ENCODE measurements at places on chromosomes 3 and 15.

DNA sequence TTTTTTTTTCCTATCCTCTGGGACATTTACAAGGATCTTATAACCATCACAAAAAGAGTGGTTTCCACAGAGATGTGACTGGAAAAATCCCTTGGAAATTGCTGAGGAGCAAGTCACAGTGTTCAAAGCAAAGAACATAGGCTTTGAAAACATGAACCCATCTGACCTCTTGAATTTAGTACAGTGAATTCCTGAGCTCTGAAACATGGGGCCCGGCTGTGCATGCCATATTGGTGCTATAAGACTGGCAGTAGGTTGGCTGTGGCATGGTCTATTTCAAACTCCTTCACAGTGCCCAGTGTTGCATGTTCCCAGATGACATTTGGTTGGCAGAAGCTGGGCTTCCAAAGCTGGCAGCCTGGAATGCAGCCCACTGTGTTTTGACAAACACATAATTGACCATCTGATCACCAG, 202.2 kb downstream of the TIGIT start:
- DNase-seq: no peak

- DNase-seq: no peak
These were observed 3.1 kb downstream of the PAQR9 start for GRCh38 chr3:142960322-142960850.

- no peak for DNase-seq
These were observed 17.0 kb downstream of the SLC35G2 start for GRCh38 chr3:136835813-136836510.

DNA sequence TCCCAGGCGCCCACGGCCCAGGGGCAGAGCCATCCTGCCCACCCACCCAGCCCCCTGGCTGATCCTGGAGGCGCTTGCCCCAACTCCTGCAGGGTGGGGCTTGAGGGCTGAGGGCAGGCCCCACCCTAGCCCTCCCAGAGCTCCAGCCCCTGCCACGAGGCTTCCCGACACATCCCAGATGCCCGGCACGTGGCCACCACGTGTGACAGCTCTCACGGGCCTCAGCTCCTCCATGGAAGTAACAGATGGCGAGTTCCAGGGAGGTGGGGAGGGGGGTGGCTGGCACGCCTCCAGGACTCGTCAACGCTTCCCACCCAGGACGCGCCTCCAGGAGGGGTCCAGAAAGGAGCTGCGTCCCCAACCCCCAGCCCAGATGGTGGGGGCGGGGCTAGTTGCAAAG, 29.1 kb downstream of the PLXND1 start:
- DNase-seq: no peak

DNA sequence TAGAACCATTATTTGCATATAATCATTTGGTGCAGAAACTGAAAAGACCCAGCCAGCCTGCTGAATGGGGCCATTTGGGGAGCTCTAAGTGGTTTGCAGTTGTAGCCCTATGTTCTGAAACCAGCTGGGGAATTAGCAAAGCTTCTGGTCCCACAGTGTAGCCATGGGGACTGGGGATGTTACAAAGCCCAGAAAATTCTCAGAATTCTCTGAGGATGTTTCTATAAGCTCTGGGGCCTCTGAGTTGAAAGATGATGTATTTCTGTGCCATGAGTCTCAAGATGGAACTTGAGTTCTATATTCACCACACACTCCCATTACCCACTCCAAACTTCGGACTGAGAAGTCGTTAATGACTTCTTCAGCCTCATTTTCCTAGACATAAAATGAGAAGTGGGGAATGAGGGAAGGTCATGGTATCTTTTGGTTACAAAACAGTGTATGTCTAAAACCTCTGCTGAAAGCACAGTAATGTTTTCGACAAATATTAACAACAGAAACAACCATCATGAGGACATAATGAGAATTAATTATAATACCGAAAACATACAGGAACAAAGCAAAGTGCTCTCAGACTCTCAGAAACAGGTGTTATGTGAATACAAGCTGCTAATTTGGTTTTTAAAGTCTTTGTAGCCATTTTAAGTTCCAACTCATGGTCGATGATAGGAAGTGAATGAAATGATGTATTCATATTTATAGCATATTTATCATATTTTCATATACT, 89.4 kb downstream of the RFTN1 start:
- DNase-seq: no peak

GRCh38 chr15:28281876-28282275, 40.1 kb downstream of the HERC2 start:
- no peak for DNase-seq

- DNase-seq: no peak
These were observed 5.2 kb downstream of the EXOSC7 start for GRCh38 chr3:44981220-44981619.

DNA sequence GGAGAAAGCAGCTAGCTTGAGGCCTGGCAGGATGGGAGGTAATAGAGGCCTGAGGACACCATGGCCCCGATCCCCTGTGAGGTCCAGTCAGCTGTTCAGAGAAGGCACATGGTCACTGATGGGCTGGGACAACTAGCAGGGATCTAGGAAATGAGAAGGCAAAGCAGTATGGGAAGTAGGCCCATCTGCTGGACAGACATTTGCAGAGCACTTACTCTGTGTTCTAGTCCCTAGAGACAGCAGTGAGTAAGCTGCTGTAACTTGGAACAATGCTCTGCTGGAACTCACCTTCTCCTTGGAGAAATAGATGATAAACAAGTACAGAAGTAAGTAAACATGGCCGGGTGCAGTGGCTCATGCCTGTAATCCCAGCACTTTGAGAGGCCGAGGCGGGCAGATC, 7.1 kb downstream of the ECE2 start:
- no peak for DNase-seq

DNA sequence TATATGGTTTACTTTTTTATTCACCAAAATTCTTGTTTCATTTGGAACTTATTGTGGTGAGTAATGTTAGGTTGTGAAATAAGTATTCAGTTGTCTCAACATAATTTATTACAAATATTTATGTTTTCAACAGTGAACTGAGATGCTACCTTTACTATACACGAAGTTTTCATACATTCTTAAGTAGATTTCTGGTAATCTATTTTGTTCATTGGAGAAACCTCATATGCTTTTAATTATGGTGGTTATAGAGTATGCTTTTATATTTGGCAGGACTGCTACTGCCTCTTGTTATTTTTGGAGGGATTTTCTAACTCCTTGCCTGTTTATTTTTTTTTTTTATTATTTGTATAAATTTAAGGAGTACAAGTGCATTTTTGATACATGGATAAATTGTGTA, 253.1 kb downstream of the NLGN1 start:
- DNase-seq: no peak

- DNase-seq: peak; percentile 65
These were observed at the start of gene GOLIM4 for GRCh38 chr3:168095611-168096209. TSS of gene GOLIM4 (minus strand) at chr3:168095924. CDS start at chr3:168095285, 639 bp downstream.

DNA sequence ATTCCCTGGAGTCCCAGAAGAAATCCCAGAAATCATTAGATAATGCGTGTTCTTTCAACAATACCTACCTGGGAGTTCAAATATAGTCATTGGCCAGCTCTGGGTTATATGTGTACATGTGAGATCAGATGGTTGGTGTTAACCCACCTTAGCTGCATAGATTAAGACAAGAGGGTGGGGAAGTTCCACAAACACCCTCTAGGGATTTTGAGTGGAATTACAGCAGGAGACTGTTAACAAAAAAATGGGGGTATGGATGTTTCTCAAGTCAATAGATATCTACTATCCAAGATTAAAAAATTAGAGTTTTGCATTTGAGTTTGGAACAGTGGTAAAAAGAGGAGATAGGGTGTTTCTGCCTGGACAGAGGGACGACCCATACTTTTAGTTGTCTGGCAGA, 282.5 kb upstream of the CNTN3 start:
- DNase-seq: no peak

DNA sequence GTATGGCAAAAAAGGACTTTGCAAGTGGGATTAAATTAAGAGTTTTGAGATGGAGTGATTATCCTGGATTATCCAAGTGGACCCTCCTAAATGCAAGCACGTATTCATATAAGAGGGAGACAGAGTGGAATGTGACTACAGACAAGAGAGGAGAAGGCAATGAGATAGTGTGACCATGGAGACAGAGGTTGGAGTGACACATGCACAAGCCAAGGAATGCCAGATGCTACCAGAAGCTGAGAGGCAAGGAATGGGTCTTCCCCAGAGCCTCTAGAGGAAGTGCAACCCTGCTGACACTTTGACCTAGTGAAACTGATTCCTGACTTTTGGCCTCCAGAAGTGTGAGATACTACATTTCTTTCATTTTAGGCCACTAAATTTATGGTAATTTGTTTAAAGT, 117.2 kb downstream of the UACA start:
- DNase-seq: no peak

DNA sequence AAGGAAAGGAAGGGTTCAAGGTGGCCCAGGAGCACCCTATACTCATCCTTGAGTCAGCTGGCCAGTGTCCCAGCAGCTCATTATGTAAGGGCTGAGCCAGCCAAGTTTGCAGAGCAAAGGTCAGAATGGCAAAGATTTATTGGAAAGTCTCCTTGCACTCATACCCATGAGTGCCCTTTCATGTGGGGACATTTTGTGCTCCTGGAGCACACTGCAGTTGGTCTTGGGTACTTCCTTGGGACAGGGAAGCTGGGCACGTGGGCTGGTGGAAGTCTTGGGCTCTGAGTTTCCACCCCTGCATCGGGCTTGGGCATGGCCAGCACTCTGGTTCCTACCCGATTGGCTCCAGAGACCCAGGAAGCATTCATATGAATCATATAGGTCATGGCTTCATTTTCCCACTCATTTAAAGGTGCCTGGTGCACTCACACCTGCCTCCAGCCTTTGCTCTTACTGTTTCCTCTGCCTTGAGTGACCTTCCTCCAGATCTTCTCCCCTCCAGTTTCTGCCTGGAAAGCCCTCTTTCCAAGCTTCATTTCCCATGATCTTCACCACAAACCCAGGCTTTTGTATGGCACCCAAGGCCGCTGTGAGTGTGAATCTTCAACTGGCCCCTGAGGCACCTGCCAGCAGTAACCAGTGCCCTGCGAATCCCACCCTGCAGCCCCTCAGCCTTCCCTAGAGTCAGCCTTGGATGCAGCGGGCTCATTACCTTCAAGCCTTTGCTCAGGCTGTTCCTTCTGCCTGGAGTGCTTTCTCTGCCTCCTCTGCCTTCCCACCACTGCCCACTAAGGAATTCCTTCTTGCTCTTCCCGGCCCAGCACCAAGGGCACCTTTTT, 10.5 kb upstream of the PRKCD start:
- DNase-seq: no peak

GRCh38 chr3:132006605-132007204, 28.1 kb downstream of the CPNE4 start:
- no peak for DNase-seq

DNA sequence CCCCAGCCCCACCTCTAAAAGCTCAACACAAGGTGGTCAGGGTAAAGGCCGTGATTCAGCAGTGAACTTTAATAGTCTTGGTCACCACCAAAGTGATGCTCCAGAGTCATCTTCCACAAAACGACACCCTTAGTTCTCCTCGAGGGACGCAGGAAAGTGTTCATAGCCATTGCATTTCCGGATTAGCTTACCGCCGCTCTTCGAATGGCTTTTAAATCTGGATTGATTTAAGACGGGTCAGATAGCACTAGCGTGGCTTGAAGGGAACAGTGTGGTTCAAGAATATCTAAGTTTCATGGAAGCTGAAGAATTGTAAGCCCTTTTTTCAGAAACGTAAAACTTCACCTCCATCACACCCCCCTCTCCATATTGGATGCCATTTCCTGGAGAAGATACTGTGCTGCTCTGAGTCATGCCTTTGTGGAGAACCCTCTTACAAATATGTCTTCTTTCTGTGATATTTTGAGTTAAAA, 829 bp downstream of the RNF7 start:
- DNase-seq: no peak

GRCh38 chr3:62874711-62875557, at the start of gene CADPS:
TSS of gene CADPS (minus strand) at chr3:62875416. CDS start at chr3:62875029, 387 bp downstream.
- no peak for DNase-seq

DNA sequence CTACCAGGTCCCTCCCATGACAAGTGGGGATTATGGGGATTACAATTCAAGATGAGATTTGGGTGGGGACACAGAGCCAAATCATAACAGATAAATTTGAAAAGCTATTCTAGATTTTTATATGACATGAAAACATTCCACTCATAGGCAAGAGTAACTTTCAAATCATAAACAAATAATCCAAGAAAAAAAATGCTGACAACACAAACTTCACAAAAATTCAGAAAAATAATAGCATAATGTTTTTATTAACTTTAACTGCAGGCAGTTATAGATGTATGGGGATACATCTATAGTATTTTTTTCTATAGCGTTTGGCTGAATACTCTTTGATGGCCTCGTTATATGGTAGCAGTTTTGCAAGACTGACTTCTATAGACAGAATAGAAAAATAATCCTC, 243.1 kb downstream of the ADAMTSL3 start:
- DNase-seq: no peak

GRCh38 chr15:67108122-67108961, 42.9 kb downstream of the SMAD3 start:
- no peak for DNase-seq

All from activated effector memory CD4-positive, alpha-beta T cell treated with anti-CD3 and anti-CD28 coated beads, Interleukin-2, amount 50 U/mL, for 16 hours (primary cell).